CD4-positive, CD25-positive, alpha-beta regulatory T cell (primary cell): ENCODE measurements at places on chromosomes 7 and 10.
A peak's percentile ranks its signal among the peaks of the same experiment; 100 is the strongest.

DNA sequence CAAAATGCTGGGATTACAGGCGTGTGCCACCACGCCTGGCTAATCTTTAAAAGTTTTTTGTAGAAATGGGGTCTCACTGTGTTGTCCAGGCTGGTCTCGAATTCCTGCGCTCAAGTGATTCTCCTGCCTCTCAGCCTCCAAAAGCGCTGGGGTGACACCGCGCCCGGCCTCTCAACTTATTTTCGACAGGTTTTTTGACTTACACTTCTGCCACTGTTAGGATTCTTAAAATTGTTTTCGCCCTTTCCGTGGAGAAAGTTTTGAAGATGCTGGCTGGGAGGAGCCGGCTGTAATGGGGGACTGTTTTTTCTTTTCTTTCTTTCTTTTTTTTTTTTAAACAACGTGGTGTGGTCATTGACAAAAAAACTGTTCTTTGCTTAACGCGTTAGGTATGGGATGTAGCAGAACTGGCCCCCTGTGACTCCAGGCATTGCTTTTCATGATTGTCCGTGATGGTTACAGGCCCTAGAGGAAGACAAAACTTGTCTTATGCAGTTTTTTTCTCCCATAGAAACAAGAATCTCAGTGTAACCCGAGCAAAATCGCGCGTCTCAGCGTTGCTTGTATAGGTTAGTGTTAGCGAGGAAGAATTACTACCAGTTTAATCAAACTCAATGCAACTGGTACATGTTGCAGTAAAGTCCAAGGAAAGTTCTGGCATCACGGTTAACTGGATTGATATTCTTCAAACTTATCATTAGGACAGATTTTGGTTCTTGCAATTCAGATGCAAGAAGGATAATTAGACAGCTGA is 72.2 kb downstream of the DAGLB start:
- DNase-seq, result peak; percentile 3

GRCh38 chr7:2478800-2479199 is 2.6 kb upstream of the GRIFIN start:
- no peak for DNase-seq

DNA sequence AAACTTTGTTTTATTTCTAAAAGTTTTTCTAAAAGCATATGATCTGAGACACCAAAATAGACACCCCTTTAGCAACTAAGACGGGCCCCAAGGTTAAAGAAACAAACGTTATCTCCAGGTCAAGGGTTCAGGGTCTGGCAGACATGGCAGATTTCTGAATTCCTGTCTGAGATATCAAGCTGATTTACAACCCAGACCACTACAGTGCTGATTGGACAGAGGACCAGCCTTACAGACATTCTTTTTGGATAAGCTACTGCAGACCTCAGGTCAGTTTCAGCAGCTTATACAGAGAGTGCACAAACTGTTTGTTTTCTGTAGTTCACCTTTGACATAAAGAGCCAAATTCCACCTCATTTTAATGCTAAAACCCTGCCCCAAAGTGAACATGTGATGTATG is 34.8 kb downstream of the SVOPL start:
- no peak for DNase-seq

DNA sequence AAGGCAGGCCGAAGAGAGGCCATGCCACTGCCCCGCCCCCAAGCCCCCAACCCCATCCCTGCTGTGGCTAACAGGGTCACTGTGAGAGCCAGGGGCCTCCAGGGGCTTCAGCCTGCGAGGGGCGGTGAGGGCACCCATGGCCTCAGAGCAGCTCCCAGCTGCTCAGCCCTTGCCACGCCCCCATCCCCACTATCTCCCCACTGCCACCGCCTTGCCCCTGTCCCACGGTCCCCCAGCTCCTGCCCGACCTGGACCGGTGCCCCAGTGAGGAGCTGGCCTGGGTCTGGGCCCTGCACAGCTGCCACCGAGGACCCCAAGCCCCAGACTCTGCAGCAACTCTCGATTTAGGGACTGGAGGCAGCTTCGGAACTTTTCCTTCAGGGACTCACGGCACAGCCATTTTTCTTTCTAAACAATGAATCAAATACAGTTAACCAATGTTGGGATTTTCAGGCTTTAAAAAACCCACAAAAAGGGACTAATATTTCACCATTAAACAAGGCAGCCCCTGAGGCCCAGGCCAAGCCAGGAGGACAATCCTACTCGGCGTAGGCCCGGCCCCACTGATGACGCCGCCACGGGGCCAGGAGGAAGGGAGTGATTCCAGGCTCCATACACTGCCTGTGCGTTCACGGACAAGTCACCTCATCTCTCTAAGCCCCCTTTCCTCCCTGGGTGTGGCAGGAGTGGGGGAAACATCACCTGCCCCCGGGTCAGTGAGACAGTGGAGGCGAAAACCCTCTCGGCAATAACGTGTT is 237.1 kb downstream of the ELFN1 start:
- no peak for DNase-seq

- DNase-seq, result no peak
These were observed 67.7 kb downstream of the DYNC2I1 start for GRCh38 chr7:158923928-158924511.
